ENCODE measurements at places on chromosomes 4 and X.
A peak's percentile ranks its signal among the peaks of the same experiment; 100 is the strongest.

- no peak for DNase-seq
Measured at GRCh38 chr4:142886566-142886965, 40.5 kb upstream of the INPP4B start.

- DNase-seq, result no peak
Measured at GRCh38 chrX:147853701-147854100, 58.0 kb upstream of the FMR1 start.

GRCh38 chrX:130179579-130180215 lies 7.9 kb downstream of the RAB33A start:
- DNase-seq, result no peak

- DNase-seq, result no peak
Measured at GRCh38 chrX:153883163-153883843, 2.7 kb downstream of the L1CAM start.

GRCh38 chr4:7242766-7243165 lies 50.4 kb downstream of the SORCS2 start:
- DNase-seq, result no peak

DNA sequence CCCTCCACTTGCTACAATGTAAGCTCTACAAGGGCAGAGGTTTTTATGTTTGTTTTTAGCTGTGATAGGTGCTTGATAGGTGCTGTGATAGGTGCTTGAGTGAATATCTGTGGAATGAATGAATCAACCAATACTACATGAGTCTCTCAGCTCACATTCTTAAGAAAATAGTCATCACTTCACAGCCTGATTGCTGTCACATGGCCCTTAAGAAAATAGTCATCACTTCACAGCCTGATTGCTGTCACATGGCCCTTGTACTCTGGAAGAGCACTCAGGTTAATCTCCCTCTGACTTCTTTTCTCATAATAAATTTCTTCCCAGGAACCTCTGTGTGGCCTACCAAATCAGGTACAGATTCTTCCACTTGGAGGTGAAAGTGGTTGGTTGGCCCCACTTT lies 335.2 kb downstream of the TENM3 start:
- DNase-seq, result peak; percentile 69

- no peak for DNase-seq
Measured at GRCh38 chr4:154781126-154781982, at the start of gene RBM46. RBM46 (plus strand) TSS chr4:154781272; CDS start chr4:154796753, 15,481 bp downstream.

- no peak for DNase-seq
Measured at GRCh38 chr4:75908555-75908954, 6.3 kb upstream of the PPEF2 start.

DNA sequence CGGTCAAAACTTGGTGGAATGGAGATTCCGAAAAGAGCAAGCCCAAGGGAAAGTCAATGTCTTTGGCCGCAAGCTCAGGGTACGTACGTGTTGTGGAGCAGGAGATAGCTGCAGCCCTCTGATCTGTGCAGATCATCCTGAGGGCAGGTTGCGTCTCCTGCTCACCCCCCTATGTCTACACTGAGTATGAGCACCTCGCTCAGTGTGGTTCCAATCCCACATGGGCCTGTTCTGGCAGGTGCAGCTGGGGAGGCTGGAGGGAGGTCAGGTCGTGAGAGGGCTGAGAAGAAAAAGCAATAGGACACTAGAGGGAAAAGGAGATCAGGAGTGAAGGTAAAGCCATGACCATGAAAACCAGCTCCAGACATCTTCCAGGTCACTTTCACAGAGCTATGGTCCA lies 142.1 kb downstream of the DCTD start:
- DNase-seq, result no peak

GRCh38 chr4:167021545-167022155 lies 212.6 kb downstream of the SPOCK3 start:
- peak; percentile 42 for DNase-seq

DNA sequence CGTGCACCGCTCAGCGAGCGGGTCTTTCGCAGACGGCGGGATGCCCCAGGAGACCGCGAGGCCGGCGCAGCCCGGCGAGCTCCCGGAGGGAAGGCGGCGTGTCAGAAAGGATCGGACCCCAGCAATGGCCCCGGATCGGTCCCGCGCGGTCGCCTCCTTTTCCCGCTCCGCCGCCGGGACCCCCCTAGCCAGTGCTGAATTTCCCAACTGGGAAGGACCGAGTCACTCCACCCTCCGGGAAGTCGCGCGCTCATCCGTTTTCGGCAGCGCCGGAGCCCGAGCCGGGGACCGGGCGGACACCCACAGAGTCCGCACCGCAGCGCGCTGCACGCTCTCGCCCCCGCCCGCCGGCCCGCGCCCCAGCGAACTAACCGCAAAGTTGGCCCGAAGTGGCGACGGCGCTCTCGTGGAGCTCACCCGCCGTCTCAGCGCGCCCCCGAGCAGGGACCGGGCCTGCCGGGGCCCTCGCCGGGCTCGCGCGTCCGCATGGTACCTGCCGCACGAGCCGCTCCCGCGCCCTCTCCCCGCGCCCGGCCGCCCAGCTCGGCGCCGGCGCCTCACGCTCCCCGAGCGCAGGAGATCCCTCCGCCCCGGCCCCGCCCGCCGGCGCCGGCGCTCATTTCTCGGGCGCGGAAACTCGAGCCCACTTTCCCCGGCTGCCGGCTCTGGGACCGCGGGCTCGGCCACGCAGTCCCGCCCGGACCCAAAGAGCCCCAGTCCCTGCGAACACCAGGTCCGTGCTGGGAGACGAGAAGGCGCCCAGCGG lies at the start of gene FAT1:
Gene FAT1, minus strand, starts transcription at position 565 of the 766 bp plus-strand sequence. CDS start 14,029 bp downstream, outside the sequence.
- peak; percentile 62 for DNase-seq

DNA sequence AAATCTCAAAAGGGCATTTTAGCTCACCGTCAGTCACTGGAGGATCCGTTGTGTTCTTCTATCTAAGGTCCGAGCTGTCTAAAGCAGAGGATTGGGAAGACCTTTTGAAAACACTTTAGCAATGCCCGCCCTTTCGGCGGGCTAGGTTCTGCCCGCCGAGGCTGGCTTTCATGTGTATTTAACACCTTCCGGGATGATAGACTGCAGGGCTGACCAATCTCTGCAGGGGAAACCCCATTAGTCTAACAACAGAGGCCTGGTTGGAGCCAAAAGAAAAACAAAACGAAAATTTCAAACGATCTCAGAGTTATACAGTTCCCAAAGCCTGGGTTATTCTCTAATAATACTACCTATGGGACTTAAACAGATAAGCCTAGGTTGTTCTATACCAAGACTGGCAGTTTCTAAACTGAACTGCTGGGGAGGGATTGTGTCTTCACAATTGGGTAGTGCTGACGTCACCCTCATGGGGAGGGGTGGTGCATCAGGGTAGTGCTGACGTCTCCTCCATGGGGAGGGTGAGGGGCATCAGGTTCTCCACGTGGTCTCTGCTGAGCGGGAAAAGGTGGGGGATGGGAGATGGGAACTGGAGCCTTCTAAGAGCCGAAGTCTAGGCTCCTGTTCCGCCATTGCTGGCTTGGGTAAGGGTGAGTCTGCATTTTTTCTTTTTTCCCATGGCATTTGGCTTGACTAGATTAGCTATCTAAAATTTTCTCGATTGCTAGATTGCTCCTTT lies 14.8 kb upstream of the CUL4B start:
- DNase-seq, result no peak

GRCh38 chrX:122238801-122239200 lies 945.3 kb upstream of the GRIA3 start:
- no peak for DNase-seq

- DNase-seq, result no peak
Measured at GRCh38 chrX:69156638-69157037, 8.6 kb downstream of the PJA1 start.

DNA sequence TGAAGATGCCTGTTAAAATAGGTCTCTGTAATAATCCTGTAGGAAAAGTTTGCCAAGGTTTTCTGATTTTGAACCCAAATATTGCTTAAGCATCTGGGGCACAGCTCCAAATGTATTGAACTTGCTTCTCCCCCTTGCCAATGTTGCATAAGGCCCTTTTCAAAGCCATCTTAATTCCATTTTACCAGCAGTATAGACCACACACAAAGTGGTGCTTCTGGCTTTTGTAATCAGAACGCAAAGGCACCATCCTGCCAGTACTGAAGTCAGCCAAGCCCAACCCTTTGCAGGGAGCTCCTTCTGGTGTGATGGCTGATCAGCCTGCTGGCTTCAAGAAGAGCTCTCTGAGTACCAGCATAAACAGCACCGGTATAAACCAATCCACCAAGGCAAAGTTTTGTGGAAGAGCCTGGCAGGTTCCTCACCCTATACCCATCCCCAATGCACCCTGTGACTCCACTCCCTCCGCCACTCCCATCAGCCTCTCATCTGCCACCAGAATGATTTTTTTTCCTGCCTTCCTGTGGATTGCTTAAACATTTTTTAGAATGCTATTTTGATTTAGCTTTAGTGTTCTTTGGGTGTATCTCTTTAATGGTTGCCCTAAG lies 39.2 kb upstream of the USP9X start:
- DNase-seq, result peak; percentile 32

GRCh38 chr4:25493466-25493865 lies 116.4 kb downstream of the ANAPC4 start:
- DNase-seq, result no peak

DNA sequence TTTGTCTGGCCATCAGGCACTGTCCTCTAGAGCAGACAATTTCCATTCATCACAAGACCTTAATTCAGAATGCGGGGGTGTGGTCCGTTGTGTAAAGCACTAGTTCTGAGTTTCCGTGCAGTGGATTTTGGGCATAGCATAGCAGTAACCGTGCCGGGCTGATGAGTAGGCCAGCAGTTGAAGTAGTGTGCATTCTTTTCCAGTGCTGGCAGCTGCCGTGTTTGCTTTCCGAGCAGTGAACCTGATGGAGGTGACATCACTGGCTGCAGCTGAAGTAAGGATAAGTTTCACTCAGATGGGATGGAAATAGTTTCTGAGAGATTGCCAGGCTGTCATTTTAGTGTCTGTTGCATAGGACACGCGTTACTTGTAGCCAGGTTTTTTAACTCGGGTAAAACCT lies 107.0 kb upstream of the STIM2 start:
- no peak for DNase-seq

DNA sequence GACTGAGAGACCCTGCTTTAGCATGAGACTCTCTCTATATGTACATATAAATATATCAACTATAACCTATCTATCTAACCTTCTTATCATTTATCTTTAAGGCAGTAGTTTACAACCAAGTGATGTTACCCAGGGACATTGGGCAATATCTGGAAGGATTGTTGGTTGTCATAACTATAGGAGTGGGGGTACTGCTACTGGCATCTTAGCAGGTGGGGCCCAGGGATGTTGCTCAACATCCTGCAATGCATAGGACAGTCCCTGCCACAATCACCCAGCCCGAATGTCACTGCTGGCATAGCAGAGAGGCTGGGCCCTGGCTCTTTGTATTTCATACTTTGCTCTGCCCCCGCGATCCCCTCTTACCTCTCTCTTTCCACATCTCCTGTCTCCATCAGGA lies 397.7 kb downstream of the IL15 start:
- DNase-seq, result no peak

GRCh38 chrX:12895866-12896265 lies 10.6 kb upstream of the TLR8 start:
- DNase-seq, result no peak

GRCh38 chrX:17732138-17732783 lies 5.0 kb upstream of the SCML1 start:
- DNase-seq, result no peak

DNA sequence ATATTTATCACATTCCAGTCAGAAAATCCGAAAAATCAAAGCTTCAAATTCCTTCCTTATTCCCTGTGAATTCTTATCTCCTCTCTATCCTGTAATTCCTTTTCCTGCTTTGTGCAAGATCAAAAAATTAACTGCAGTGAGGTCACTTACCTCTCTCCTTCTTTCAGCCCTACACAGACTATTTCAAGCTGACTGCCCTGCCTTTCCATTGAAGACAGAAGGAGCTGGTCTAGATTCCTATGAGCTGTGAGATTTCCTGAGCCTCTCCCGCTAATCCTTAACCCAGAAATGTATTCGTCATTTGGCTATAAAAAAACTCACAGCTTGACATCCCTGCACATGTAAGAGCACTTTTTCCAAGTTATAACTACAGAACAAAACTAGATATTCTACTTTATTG lies 26.6 kb downstream of the TRIML2 start:
- no peak for DNase-seq

DNA sequence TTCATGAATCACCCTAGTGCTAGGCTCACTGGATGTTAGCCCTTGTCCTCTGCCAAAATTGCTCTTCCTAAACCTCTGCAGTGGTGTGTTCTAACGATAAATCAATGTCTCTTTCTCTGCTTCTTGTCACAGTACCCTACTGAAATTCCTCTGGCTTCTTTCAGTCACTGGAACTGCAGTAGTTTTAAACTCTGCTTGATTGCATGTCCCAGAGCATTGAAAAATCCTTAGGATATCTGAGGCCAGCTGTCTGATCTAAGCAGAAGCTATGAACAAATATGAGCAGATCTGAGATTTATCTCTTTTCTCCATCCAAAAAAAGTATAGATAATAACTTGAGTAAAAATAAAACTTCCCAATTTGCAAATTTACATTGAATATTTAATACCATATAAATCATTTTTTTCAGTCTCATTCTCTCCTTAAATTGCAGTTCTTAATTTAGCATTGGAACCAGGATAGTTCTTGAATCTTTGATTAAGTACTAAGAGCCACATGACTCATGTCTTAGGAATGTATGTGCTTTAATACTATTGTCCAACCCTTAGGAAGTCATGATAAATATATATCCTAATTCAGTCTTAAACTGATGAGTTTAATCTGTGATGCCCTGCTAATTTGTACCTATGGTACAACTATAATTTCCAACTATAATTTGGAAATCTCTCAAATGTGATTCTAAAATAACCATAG lies 169.7 kb downstream of the PDHA2 start:
- DNase-seq, result no peak

- peak; percentile 1 for DNase-seq
Measured at GRCh38 chr4:20684852-20685763, 15.2 kb upstream of the PACRGL start.
